ENCODE measurements at places on chromosomes 16 and 17. TPM values are rescaled to one million over a fixed set of nuclear protein-coding genes. Genes with fewer than 3 reads are reported as not detected.

The SEPHS2 gene
- 16.0 TPM for total RNA-seq

The SMIM22 gene
- total RNA-seq: not detected

The KRTAP1-5 gene
- not detected for total RNA-seq

The ACAP1 gene
- total RNA-seq: not detected

The EMC6 gene
- total RNA-seq: 14.6 TPM

The GALK1 gene
- total RNA-seq: 66.5 TPM

The STH gene
- total RNA-seq: not detected

The CCL16 gene
- total RNA-seq: 0.68 TPM

The KRTAP4-4 gene
- total RNA-seq: not detected

The SGCA gene
- total RNA-seq: not detected

The NT5C3B gene
- total RNA-seq: 102 TPM

The SULT1A1 gene
- 1.2 TPM for total RNA-seq

The C16orf46 gene
- total RNA-seq: 0.23 TPM

The USP43 gene
- 0.19 TPM for total RNA-seq

The ERBB2 gene
- total RNA-seq: 4.4 TPM

The PRDM7 gene
- not detected for total RNA-seq

The SERPINF2 gene
- 0.17 TPM for total RNA-seq

The CCDC200 gene
- 0.14 TPM for total RNA-seq

The CBFB gene
- total RNA-seq: 124 TPM

The MC1R gene
- total RNA-seq: 2.6 TPM

The TPSG1 gene
- not detected for total RNA-seq

The GAST gene
- total RNA-seq: not detected

The KRT23 gene
- 0.47 TPM for total RNA-seq

The SLC5A10 gene
- total RNA-seq: not detected

The AARSD1 gene
- total RNA-seq: 16.5 TPM

The CHP2 gene
- not detected for total RNA-seq

The PRSS21 gene
- total RNA-seq: 1.0 TPM

The SPPL2C gene
- not detected for total RNA-seq

The SPECC1 gene
- total RNA-seq: 1.7 TPM
